Stimulated activated CD4-positive, alpha-beta T cell treated with anti-CD3 and anti-CD28 coated beads, Interleukin-1b, Interleukin-23, amount 100 ng/mL, for 48 hours (primary cell): ENCODE measurements at places on chromosomes 2 and 18.

GRCh38 chr2:15031745-15032240 is 399.3 kb downstream of the LRATD1 start:
- no peak for DNase-seq

DNA sequence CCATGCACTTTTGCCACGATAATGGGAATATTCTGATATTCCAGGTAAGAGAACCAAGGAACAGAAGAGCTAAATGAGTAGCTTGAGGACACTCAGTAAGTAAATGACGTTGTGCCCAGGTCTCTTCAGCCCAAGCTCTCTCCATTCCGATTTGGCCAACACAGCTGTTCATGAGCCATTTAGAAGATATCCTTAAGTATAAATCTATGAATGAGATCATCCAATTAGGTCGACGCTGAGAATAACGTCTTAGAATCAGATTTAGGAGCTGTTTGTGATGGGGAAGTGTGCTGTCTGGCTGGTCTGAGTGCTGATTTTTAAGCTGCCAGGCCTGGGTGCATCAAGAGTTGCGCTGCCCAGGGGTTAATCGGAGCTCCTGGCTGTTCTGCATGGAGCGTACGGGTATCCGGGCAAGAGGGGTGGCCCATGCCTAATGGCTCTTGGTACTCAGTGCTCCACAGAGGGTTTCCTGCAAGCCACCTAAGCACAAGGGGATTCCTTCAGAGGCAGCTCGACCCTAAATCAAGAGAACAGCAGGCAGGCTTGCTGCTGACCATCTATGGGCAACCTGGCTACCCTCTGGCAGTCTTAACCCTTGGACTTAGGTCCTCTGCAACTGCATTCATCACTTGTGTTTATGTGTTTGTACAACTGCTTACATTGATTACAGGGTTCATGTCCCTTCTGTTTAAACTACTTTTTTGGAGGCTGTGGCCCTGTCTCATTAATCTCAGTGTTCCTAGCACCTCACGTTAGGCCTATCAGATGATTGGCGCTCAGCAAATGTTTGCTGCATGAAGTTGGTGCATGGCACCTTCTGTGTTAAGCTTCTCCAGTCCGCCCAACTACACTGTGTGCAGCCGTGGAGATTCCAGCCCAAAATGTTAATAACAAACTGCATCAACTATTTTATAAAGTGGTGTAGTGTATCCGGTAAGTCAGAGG is 31.9 kb downstream of the SOX11 start:
- no peak for DNase-seq

- DNase-seq = no peak
These were observed 539.2 kb downstream of the SLC4A3 start for GRCh38 chr2:220166616-220167015.

- DNase-seq = no peak
These were observed 3.2 kb downstream of the TXNL4A start for GRCh38 chr18:79985172-79985571.

- no peak for DNase-seq
These were observed 21.2 kb downstream of the TGFA start for GRCh38 chr2:70532244-70532935.

DNA sequence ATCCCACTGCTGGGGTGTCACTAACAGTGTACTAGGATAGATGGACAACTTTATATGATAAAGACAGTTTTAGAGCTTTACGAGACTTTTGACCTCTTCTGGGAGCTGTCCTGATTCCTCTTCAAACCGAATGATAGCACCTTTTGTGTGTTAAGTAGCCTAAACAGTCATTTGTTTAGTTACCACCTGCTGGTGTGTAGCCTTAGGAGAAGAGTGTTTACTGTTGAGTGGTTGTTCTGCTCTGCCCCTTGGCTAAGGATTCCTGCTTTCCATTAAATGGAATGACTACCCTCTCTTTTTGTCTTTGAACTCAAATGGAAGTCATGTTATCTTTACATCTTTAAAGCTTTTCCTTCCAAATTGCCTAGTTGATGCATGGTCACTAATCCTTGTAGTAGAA is 28.0 kb upstream of the MGAT5 start:
- no peak for DNase-seq

DNA sequence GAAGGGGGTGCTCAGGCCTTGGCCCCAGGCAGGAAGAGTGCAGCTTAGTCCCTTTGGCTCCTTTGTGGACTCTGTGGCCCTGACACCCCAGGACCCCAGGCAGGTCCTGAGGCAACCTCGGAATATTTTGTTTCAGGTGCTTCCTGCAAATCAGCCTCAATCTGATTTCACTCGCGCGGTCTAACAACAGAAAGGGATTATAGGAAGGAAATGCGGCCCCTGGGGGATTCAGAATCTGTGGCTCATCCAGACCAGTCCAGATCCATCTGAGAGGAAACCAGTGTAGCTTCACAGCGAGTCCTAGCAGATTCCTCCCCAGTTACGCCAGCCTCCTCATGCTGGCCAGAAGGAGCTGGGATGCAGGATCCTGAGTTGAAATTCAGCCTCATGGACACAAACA is 59.5 kb upstream of the YWHAQ start:
- no peak for DNase-seq

GRCh38 chr2:62784341-62784740 is 78.8 kb downstream of the EHBP1 start:
- no peak for DNase-seq
